ELR (cell line): ENCODE measurements at places on chromosomes 6 and 20.

GRCh38 chr6:126716826-126717509 lies 377.1 kb downstream of the CENPW start:
- no peak for DNase-seq

DNA sequence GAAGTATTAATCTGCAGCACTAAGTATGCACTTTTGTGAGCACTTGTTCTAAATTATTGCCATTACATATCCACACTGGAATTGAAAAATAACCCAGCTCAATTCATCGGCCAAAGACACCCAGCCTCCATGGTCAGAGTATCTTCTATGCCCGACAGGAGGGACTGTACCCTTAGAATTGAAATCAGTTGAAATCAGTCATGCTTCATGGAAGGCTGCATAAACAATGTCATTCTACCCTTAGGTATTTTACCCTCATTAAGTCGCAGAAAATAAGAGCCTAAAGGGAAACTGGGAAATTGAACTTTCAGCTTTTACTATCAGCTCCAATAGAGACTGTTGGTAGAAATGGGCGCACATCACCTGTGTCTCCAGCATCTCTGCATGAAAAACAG lies 2.9 kb upstream of the RAMACL start:
- DNase-seq, result no peak

DNA sequence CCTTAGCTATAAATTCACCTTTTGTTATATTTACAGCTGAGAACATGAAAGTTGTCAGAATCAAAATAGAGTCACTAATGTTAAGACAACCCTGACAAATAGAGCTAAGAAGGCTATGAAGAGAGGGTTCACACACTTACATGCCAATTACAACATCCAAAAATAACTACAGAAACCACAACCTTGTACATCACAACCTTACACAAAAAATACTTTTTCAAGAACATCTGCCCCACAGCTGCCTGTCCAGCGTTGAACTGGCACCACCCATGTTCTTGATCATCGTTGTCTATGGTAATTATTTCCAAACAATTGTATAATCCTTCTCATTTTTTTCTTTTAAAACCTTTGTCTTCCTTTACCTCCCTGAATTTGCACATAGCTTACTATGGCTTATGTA lies 231.2 kb upstream of the FKBP1C start:
- no peak for DNase-seq

DNA sequence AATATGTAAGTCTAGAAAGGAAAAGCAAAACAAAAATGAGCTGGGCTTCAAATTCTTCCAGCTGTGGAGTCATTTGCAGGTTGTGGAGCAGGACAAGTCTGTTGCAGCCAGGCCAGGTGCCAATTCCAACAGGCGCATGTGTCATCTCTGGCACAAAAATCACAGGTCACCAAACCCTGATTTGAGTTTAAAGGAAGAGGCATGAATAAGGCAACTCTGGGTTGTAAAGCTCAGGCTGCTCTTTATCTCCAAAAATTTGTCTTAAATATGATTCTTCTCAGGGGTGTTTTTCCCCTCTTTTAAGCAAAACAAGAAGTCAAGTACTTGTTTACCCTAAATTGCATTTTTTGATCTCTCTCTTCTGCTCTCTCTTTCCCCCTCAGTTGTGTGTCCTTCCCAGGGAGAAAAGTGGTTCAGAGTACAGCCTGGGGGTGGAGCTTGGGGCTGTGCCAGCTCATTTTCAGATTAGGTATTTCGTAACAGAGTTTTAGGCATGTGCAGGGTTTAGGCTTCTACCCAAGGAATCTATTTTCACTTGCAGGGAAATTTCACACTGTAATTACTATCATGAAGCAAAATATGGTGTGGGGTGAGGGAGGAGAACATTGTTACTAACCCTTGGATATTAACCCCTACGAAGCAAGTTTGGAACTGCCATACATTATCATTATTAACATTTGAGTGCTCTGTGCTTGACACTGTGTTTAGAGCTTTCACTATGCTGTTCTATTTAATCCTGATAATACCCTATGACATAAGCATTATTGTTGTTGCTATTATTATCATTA lies 8.3 kb upstream of the NCOA3 start:
- peak; percentile 57 for DNase-seq

- no peak for DNase-seq
These were observed 143.2 kb downstream of the MCHR2 start for GRCh38 chr6:99850841-99851240.

GRCh38 chr20:48286601-48287000 lies 501.3 kb upstream of the SULF2 start:
- no peak for DNase-seq

DNA sequence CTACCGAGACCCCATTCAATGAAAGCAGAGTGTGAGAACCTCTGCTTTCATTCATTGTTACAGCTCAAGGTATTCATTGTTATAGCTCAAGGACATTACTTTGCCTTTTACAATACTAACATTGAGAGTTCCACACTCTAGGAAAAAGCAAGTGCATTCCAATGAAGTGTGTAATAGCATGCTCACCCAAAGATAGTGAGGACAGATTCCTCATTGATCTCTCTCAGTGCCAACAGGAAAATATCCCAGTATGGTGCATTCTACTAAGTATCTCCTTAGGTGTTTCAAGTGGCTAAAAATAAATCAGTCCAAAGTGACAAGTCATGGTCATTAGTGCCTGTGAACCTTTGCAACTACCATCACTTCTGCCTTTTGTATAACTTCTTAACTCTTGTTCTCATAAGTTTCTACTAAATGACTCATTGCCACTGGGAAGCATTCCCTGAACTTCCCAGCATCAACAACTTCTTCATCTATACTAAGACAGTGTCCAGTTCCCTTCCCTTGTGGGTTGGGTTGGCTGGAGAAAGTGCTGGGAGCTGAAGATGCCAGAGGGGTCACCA lies 140.7 kb upstream of the STXBP5 start:
- peak; percentile 83 for DNase-seq

DNA sequence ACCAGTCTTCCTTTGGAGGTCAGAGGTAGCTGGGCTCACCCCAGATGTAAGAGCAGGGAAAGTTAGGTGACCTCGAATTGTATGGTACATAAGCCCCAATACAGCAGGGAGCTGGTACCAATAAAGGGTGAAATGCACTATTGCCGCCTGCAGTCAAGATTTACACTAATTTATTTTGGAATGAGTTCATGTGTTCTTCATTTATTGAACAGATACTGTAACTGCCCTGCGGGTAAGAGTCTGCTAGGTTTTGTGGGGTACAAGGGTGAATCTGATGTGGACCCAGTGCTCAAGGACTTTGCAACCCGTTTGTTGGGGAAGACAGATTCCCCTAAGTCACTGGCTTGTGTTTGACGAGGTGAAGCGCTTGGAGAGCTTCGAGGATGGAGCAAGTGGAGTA lies 2.5 kb upstream of the DNAJC5 start:
- no peak for DNase-seq

GRCh38 chr20:719068-719467 lies 43.5 kb upstream of the SCRT2 start:
- no peak for DNase-seq

DNA sequence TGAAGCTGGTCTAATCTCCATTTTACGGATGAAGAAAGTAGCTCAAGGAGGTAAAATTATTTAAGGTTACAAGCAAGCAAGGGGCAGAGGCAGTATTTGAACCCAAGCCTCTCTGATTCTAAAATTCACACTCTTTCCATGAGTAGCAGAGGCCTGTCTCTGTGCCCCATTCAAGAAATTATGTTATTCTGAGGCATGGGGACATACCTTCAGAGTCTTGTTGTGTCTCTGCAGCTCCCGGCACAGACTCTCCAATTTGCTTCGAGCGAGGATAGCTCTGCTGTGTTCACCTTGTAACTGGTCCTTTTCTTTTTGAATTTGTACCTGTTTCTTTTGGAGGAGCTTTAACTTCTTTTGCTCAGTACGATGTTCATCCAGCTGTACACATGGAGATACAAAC lies 21.5 kb downstream of the TXLNB start:
- DNase-seq, result no peak

DNA sequence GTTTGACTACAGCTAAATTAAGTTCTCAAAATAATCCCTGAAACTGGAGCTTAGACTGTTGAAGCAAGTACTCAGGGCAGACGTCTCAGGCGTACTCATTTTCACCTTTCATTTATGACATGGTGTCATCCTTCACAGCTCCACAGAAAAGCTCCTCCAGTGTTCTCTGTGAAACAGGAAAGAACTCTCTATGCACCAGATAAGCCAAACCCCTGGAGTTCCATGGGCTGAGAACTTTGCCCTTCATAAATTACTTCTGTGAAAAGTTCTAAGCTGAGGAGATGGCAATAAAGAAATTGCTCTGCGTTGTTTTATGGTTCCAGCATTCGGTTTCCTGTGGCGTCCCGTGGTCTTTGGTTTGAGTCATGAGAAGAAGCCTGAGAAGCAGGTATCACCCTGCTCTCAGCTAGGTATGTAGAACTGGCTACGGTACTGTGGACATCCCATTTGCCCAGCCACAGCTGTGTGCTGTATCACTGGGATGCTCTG lies 20.2 kb upstream of the RREB1 start:
- DNase-seq, result no peak

DNA sequence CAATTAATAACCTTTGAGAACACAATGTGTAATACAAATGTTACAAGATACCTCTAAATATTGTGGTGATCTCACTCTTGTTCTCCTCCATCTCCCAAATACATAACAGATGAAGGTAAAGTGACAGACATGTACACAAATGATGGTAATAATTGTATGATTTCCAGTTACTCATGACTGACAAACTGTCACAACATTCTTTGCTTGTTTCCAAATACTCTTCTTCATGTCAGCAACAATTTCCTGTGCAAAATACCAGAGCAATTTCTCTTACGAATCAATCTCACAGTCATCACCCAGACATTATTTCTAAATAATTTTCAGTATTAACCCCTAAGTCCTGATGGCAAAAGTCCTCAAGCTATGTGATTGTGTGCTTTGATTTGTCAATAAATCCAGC lies 92.9 kb downstream of the RPS12 start:
- peak; percentile 43 for DNase-seq

GRCh38 chr6:167462514-167463312 lies 137.8 kb downstream of the TTLL2 start:
- DNase-seq, result no peak

DNA sequence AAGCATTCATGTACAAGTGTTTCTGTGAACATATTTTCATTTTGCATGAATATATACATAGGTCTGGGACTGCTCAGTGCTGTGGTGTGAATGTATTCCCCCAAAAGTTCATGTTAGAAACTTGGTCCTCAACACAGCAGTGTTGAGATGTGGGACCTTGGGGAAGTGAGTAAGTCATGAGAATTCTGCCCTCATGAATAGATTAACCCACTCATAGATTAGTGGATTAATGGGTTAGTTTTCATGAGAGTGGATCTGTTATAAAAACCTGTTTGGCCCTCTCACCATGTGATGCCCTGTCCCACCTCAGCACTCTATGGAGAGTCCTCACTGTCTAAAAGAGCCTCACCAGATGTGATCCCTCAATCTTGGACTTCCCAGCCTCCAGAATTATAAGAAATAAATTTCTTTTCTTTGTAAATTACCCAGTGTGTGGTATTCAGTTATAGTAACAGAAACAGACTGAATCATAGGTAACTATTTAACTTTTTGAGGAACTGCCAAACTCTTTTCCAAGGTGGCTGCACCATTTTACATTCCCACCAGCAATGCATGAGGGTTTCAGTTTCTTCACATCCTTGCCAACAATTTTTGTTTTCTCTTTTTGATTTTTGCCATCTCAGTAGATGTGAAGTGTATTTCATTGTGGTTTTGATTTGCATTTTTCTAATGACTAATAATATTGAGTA lies 45.3 kb downstream of the QRSL1 start:
- no peak for DNase-seq

- no peak for DNase-seq
These were observed 23.7 kb downstream of the SULF2 start for GRCh38 chr20:47761482-47762047.

- peak; percentile 40 for DNase-seq
These were observed 6.6 kb upstream of the HEBP2 start for GRCh38 chr6:138397128-138398122.

- DNase-seq, result no peak
These were observed 65.4 kb downstream of the MTFR2 start for GRCh38 chr6:136184738-136185137.

DNA sequence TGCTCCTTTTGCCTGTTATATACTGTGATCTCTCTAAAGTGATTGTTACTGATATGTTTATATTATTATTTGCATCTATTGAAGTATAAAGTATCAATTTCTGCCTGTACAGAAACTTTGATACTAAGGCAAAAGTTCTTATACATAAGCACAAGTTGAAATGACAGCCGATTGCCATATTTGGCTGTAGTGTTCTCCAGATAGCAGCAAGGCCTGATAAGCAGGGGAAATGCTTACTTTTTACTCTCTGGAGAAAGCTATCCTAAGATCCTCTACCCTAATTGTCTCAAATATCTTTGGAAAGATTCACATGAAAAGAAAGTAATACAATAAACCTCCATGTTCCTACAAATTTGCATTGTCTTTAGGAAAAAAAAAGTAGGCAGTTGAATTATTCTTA lies 31.4 kb downstream of the SENP6 start:
- DNase-seq, result no peak

- no peak for DNase-seq
These were observed 142.8 kb upstream of the PTPRK start for GRCh38 chr6:128663238-128663637.

DNA sequence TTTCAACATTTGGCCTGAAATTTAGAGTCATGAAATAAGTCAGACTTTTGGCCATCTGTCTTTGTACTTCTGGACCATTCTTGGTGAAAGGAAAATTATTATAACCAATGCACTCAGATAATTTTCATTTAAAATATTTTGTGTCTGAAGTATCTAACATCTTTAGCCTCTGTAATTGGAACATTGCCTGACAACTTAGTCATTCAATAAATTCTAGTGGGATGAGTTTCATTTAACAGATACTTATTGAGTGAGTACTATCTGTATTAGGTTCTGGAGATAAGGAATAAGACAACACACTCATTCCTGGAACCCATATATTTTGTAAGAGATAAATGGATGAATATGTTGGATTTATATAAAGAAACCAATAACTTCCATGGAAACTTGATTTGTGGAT lies 536.0 kb downstream of the BCKDHB start:
- DNase-seq, result peak; percentile 83

DNA sequence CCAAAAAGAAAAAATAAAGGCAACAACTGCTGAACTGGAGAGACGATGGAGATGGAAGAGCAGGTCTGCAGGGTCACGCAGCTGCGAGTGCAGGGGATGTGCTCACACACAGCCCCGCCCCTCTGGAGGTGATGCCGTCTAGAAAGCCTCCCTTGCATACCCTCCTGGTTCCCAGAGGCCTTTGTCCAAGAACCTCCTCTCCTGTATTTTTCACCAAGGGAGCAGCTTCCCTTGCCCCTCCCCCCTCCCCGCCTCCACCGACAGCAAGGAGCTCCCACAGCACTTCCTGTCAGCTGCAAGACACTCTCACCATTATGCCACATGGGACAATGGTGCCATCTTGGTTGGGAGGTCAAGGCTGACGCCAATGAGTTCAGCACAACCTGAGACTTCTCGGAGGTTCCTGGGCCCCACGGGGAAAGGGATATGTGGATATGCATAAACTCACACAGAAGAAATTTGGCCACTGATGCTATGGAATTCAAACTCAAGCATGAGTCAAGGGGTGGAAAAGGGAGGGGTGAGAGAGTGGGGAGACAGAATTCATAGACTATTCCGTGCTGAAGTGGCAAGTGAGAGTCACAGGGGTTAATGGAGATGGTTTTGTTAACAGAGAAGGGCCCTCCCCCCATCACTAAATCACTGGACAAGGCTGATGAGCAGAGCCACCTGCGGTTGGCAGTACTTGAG lies 132.9 kb downstream of the SCML4 start:
- DNase-seq, result peak; percentile 77
